Fibroblast of the conjunctiva (primary cell): ENCODE measurements at places on chromosomes 6 and 20.
A peak's percentile ranks its signal among the peaks of the same experiment; 100 is the strongest.

DNA sequence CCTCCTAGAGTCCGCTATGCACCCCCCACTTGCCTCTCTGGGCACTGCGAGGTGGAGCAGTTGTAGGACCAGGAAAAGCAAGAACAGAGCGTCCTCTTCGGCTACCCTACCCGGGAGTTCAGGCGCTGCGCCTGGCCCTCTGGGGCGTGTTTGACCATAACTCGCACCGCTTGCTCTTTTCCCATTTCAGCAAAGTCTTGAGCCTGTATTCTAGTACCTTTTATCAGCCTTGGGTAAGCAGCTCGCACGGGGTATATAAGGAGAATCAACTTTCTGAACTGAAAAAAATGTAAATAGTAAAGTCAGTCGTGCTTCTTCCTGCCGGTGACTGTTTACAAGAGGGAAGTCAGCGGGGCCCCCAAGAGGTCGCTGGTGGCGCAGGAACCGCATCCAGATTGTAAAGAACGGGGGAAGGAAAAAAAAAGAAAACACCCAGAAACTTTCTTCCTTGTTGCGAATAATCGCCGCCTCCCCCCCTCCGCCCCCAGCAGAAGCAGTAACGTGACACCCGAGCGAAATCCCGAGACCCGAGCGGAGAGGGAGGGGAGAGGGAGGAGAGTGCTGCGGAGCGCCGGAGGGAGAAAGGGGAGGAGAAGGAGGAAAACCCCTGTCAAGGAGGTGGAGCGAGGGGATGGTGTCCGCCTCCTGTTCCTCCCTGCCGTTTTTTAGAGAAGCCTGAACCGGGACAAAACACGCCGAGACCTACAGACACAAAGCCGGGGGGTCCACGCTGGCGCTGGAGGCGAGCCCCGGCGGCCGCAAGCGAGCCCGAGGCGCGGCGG lies at the start of gene UST:
TSS of gene UST (plus strand) at position 668 of the 782 bp plus-strand sequence. CDS start 401 bp downstream, outside the sequence.
- peak; percentile 96 for DNase-seq

DNA sequence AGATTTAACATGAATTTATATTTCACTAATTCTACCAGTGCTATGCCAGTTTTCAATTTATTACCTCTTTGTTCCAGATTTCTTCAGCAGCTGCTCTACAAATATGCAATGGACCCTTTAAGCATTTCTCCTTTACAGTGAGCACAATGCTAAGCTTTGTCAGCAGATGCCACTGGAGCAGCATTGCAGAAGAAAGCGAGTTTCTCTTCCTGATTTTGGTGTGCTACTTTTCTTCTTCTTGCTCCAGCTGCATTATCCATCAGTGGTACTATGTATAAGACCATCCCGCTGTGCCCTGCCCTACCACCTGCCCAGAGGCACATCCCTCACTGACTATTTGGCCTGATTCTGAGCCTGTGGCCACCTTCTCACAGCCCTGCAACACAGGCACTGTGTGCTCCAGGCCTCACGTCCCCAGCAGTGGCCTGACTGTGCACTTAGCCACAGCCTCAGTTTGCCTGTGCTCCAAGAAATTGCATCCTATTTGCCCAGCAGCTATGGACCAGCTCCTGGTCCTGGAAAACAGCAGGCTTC lies 84.1 kb downstream of the TNFAIP3 start:
- DNase-seq: no peak

GRCh38 chr6:158013904-158014504 lies 32.3 kb downstream of the SYNJ2 start:
- no peak for DNase-seq

- no peak for DNase-seq
Measured at GRCh38 chr20:9040863-9041524, 27.9 kb upstream of the PLCB4 start.

DNA sequence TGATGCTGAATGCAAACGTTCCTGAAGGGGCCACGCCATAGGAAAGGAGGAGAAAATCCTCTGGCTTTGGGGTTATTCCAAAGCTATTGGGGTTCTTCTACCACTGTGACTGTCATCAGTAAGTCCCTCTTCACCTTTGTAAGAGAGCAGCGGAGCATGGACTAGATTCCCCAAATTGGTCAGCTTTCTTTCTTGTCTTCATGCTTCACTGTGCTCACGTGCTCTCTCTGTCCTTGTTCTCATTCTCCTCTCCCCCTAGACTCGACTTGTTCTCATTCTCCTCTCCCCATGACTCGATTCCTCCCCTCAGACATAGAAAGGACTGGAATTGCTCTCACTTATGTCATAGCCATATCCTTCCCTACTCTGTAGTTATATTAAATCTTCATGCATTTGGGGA lies 54.8 kb upstream of the ADGRG6 start:
- DNase-seq: no peak

DNA sequence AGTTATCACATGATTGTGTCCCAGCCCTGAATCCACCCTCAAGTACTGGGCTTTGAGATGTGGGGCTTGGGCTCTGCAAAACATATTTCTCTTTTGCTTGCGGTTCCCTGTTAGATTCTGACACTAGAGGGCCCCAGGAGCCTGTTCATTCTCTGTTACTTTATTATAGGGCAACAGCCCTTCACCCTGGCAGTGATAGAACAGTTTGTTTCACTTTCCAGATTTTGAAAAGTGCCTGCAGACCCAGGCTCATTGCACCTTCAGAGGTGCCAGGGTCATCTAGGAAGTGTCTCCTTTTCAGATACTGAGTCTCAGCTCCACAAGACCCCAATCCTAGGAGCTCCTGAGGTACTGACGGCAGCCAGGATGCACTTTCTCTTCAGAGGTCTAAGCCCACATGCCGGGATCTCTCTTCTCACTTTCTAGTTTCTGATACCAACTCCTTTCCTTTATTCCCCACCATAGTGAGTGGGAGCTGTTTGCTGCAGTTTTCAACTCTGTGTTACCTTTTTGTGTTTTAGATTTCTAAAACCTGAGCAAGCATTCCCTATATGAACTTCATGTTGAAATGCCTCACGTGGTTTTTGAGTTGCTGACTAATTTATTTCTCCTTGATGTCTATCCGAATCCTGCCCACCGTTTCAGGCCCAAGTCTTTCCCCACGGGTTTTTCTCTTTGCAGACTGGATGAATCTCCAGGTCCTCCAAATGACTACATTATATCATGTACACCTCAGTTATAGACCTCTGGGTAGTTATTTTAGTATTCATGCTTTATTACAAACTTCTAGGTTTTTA lies 10.9 kb downstream of the ABT1 start:
- peak; percentile 35 for DNase-seq

GRCh38 chr6:76984572-76984971 lies 478.7 kb downstream of the HTR1B start:
- no peak for DNase-seq

DNA sequence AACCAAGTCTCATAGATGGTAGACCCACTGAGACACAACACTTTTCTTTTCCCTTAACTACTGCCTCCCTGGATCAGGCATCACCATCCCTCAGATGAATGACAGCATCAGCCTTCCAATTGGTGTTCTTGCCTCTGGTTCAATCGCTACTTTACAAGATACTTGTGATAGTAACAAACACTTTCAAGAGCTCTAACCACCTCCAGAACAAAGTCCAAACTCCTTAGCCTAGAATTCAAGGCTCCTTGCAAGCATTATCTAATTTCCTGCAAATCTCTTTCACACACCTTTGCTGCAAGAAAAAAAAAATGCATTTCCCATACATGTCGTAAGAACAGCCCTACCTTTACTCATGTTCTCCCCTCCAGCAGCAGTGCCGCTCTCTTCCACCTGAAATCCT lies 33.1 kb downstream of the RALGAPA2 start:
- DNase-seq: no peak

DNA sequence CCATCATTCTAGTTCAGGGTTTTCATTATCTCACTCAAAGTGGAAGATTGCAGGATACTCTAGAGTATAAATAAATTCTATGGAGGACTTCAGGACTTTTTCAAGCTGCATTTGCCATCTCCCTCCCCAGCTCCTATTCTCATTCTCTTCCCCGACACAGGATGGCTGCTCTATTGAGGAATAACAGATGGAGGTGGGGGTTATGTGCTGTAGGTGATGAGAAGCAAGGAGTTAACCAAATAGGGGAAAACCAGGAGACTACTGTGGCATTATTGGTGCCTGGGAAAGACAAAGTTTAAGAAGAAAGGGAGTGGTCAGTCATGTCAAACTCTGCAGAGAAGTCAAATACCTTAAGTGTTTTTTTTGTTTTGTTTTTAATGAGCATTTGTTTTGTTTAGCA lies 109.3 kb downstream of the GRIK2 start:
- no peak for DNase-seq

- DNase-seq: no peak
Measured at GRCh38 chr6:88574031-88574430, 389.4 kb downstream of the RNGTT start.

DNA sequence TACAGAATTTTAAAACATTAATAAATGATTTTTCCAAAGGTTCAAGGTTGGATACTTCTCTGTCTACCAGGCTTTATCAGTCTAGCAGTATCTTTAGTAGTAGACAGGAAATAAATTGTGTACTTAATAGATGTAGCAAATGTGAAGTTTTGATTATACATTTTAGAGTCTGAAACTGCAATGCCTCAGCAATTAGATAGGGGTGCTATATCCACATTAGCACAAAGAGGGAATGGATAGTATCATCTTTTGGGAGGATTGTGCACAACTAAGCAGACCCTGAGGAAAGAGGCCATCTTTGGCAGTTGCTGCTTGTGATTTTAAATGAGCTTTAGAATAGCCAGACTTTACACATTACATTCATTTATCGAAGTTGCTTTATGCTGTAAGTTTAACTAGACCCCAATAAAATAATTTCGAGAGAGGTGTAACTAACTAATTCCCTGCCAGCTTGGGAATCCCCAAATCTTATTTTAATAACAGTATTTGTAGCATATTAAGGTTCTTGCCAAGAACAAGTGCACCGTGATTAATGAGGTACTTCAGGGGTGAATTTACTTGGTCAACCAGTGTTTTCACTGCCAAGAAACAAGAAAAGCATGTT lies 2.8 kb downstream of the KCNQ5 start:
- DNase-seq: no peak

DNA sequence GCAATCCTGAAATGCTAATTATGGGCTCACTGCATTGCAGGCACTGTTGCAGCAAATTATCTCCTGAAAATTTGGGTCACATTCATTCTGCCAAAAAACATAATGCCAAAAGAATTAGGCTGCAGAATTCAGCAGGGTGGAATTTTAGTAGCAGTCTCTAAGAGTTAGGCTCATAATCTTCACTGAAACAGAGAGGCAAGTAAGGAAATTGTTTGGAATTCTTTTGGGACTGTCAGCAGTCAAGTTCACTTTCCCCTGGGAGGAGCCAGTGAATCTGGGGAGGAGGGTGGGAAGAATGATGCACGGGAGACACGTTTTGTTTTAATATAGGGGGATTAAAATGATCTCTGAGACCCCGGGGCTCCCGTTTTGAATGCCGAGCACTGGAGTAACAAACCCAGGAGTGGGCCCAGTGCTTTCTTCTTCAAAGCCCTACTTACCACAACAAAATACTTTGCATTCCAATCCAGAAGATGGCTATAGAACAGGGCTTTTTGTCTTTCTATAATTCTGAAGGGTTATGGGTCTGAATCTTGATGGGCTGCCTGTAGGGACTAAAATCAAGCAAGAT lies 44.7 kb downstream of the SOBP start:
- no peak for DNase-seq

DNA sequence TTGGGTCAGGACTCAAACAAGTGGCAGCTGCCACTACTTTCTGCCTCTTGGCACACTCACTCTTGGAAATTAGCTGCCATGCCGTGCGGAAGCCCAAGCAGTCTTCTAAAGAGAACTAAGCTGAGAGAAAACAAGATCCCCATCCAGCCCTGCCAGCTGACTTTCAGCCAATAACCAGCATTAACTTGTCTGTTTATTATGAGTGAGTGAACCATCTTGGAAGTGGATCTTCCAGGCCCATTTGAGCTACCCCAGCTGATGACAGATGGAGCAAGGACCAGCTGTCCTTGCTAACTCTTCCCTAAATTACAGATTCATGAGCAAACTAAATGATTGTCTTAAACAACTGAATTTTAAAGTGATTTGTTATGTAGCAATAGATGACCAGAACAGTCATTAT lies 73.9 kb upstream of the RBM24 start:
- DNase-seq: no peak

DNA sequence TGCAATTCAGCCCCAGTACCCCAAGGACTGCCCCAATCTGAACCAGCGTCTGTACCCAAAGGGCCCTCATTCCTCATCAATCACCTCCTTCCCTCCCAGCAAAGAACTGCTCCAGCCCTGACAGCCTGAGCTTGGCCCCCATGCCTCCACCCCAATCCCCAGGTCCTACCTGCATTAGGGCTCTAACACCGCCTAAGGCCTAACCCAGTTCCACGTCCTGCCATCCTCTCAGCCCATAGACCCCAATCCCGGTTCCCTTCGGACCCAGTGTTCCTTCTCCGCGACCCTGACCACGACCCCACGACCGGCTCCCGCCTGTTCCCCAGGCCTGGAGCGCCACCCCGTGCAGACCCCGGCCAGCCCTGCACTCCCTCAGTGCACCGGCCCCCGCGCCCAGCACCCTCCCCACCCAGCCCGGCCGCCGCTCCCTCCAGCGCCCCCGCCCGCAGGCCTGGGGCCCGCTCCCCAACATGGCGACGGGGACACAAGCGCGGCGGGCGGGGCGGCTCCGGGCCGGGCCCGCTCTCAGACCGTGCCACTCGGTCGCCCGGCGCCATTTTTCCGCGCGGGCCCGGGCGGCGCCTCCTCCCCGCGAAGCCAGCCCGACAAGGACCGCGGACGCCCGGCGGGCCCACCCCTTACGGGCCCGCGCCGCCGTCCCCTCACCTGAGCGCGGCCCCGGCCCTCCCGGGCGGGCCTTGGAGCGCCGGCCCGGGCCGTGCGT lies 483 bp downstream of the NCOA6 start:
- peak; percentile 4 for DNase-seq

DNA sequence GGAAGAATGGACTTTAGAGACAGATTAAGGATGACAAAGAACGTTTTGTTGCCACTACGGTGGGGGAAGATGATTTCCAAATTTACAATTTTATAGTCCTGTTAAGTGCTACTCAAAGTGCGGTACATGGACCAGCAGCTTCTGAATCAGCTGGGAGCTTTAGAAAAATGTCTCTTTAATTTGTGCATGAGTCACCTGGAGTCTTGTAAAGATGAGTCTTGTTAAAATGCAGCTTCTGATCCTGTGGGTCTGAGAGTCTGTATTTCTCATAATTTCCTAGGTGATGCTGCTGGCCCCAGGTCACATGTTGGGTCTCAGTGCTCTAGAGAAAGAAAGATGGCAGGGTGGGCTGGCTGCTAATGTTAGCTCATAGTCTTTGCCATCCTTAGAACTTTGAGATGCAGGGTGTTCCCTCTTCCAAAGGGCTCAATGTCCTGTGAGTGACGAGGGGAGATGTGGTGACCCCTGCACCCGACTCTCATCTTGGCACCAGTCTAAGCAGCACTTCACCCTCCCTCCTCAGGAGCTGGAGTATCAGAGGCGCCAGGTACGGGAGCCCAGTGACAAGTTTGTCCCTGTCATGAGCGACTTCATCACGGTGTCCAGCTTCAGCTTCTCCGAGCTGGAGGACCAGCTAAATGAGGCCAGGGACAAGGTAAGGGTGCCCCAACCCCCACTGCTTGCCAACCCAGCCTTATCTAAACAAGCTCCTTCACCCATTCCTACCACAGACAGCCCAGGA lies 34.5 kb downstream of the MOCS1 start:
- no peak for DNase-seq

DNA sequence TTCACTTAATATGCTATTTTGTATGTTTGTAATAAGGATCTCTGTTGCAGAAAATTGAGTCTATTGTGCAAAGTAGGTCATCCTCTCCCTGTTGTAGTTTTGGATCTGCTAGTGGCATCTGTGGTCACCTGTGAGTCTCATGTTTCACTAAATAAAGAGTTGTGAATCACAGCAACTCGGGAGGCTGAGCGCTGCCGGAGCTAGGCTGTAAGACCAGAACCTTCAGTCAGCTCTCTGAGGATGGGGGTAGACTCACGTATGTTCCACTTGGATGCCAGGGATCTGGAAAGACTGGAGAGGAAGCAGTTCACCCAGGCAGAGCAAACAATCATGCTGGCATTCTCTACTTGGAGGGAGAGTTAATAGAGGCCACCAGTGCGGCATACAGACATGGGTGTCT lies 187.3 kb upstream of the FOXA2 start:
- DNase-seq: no peak
